ENCODE measurements at places on chromosomes 6 and 20. TPM values are rescaled to one million over a fixed set of nuclear protein-coding genes. Genes with fewer than 3 reads are reported as not detected.

The ECT2L gene
- total RNA-seq, result 0.09 TPM

The WFDC10B gene
- total RNA-seq, result 0.26 TPM

The OPRL1 gene
- total RNA-seq, result 2.2 TPM

The CLIC1 gene
- total RNA-seq, result 664 TPM

The VEGFA gene
- total RNA-seq, result 164 TPM

The CDH26 gene
- total RNA-seq, result 0.34 TPM

The GABRR1 gene
- total RNA-seq, result not detected

The GLP1R gene
- not detected for total RNA-seq

The REPS1 gene
- total RNA-seq, result 22.1 TPM

The DCBLD1 gene
- total RNA-seq, result 13.9 TPM

The GMPR gene
- total RNA-seq, result 4.4 TPM

The PHACTR3 gene
- total RNA-seq, result not detected

The GGTLC1 gene
- not detected for total RNA-seq

The MLN gene
- not detected for total RNA-seq

The IRF4 gene
- 0.63 TPM for total RNA-seq

The C6orf52 gene
- not detected for total RNA-seq

The LGSN gene
- total RNA-seq, result not detected

The GHRH gene
- total RNA-seq, result not detected

The B3GALT4 gene
- total RNA-seq, result 13.6 TPM

The CYP39A1 gene
- 2.2 TPM for total RNA-seq

The SAYSD1 gene
- total RNA-seq, result 15.3 TPM

The ULBP3 gene
- 9.5 TPM for total RNA-seq

The ALDH5A1 gene
- 0.09 TPM for total RNA-seq

The ACTR5 gene
- 3.2 TPM for total RNA-seq

Data from bronchial smooth muscle cell (primary cell).